CD4-positive, alpha-beta T cell treated with Interleukin-2 at 100 ng/mL for 4 hours (primary cell): ENCODE measurements at places on chromosomes 7 and 10.

DNA sequence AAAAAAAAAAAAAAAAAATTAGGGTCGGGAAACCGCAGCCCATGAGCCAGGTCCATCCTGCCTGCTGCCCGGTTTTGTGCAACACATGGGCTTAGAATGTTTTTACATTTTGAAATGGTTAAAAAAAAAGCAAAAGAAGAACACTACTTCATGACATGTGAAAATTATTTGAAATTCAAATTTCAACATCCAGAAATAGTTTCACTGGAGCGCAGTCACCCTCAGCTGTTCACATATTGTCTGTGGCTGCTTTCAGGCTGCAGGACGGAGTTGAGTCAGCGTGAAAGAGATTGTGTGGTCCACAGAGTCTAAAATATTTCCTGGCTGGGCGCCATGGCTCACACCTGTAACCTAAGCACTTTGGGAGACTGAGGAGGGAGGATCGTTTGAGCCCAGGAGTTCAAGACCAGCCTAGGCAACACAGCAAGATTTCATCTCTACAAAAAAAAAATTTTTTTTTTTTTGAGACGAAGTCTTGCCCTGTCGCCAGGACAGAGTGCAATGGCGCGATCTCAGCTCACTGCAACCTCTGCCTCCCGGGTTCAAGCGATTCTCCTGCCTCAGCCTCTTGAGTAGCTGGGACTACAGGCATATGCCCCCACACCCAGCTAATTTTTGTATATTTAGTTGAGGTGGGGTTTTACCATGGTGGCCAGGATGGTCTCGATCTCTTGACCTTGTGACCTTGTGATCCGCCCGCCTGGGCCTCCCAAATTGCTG is 63.9 kb upstream of the ECHDC3 start:
- no peak for DNase-seq

DNA sequence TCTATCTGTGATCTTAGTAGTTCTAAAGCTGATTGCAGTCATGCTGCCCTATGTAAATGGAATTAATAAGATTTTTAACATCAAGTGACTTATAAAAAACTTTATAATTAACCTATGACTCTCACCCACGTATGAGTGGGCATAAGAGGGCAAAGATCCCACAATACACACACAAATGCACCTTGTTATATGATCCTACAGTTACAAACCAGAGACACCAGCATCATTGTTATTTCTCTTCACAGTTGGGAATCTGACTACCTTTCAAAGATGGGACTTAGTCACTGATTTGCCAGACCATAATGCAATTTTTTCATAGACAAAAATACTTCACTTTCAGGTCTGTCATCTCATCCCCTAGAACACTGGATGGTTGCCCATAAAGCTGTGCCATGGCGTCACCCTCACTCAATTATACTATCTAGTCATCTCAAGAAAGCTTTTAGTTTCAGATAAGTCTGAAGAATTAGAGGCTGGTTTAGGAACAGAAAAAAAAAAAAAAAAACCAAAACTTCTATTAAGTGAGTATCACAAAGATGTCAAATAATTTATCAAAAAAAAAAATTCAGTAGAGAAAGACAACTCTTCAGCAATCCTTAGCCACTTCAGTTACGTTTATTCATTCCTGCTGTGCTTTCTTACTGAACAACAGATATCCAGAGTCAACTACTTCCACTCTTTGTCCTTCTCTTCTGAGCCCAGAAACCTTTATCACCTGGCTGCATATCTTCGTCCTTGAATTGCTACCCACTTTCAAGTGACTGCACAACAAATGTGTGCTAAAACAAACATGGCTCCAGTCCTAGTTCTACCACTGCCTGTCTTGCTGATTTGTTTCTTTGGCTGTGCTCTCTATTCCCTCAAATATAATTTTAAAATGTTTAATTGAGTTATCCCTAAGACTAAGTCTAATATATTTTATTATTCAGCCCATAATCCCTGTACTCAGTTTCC is 175.0 kb upstream of the CHRM2 start:
- DNase-seq = no peak

GRCh38 chr7:43113622-43114457 is 1.4 kb downstream of the HECW1 start:
- DNase-seq = no peak

DNA sequence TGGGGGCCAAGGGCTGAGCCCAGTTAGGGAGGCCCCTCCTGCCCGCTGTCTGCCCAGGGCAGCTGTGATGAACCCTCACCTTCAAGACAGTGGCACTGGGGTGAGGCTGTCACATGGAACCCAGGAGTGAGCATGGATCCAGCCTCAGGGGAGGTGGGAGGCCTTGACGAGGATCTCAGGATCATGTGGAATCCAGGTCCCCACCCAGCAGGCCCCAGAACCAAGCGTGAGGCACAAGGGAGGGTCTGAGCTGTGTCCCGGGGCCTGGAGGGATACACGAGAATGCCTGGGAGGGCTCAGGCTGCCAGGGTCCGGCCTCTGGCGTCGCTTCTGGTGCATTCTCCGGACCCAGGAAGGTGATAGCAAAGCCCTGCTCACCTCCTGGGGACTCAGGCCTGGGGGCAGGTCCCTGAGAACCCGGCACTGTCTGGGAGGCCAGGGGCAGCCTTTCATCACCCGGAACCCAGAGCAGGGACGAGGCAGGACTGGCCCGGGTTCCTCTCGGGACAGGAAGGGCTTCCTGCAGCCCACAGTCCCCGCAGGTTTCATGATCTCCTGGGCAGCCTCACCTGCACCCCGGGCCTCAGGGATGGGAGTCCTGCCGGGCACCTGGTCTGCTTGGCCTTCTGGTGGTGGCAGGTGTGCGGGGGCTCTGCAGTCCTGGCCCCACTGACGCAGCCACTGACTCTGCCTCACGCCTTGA is 17.5 kb downstream of the DPYSL4 start:
- no peak for DNase-seq

GRCh38 chr7:81736091-81736490 is 33.8 kb downstream of the HGF start:
- DNase-seq = no peak

GRCh38 chr7:27435461-27435860 is 192.9 kb downstream of the EVX1 start:
- no peak for DNase-seq

GRCh38 chr7:128335730-128336129 is 8.0 kb downstream of the RBM28 start:
- no peak for DNase-seq

DNA sequence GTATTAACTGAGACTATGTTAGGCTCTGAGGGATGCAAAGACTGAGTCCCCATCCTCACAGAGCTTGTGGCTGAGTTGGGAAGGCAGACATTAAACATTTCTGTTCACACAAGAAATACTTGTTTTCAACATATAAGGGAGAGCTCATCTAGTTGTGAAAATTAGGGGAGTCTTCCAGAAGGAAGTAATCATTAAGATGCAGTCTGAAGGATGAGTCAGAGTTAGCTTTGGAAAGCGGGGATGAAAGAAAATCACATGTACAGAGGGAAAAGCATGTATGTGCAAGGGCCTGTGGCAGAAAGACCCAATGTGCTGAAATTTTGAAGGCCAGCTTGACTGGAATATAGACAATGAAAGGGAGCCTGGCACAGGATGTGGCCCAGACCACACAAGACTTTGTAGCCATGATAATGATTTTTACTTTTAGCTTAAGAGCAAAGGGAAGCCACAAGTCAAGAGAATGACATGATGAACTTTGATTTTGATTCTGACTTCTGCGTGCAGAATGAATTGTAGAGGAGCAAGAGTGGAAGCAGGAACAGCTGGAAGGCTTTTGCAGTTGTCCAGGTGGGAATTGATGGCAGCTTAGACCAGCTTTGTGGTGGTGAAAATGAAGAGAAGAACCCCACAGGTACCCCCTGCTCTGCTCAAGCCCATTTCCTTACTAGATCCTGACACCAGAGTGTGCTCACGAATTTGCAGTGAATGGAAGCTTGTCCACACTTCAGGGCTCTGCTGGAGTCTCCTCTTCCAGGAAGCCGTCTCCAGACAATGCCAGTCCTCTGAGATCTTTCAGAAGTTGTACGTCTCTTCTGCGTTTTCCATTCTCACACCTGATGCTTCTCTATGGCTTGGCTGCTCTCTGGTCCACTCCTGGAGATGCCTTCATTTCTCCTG is 115.6 kb downstream of the ATXN7L1 start:
- peak; percentile 35 for DNase-seq

GRCh38 chr7:115984105-115984504 is 46.5 kb downstream of the TFEC start:
- DNase-seq = no peak

DNA sequence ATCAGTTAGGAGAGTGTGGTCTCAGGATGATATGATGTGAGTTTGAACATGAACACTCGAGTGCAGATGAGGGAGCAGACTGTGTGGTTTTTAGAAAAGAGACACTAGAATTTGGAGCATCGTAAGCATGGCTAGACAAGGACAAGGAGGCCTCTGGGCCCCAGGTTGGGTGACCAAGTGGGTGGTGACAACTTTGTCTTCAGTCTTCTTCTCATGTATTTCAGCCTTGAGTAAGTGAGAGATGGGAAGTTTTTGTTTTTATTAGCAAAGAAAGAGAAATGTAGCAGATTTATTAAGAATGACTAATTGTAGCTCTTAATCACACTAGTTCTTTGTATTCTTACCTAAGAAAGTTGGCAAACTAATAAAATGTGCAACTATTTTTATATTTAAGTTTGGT is 16.3 kb downstream of the TES start:
- DNase-seq = no peak

- no peak for DNase-seq
Measured at GRCh38 chr10:114028425-114028824, 15.2 kb upstream of the ADRB1 start.

GRCh38 chr10:71805776-71806703 is 32.7 kb upstream of the VSIR start:
- DNase-seq = no peak

DNA sequence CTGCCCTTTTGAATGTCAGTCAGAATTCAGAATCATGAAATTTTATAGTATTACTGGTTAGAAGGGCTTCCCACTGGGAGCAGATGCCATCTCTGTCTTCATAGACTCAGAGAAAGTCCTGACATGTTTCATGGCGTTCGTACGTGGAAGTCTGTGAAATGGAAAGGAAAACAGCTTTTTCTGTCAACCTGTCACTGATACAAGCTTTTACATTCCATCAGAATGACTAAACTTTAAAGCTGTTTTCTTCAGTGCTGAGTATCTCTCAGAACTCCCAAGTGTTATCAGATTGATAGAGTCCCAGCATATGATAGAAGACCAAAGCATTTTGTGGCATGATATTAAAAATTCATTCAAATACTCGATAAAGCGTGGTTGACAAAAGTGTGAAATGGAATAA is 726.7 kb upstream of the GALNT17 start:
- no peak for DNase-seq

- DNase-seq = no peak
Measured at GRCh38 chr7:138745189-138745588, 44.0 kb upstream of the SVOPL start.

DNA sequence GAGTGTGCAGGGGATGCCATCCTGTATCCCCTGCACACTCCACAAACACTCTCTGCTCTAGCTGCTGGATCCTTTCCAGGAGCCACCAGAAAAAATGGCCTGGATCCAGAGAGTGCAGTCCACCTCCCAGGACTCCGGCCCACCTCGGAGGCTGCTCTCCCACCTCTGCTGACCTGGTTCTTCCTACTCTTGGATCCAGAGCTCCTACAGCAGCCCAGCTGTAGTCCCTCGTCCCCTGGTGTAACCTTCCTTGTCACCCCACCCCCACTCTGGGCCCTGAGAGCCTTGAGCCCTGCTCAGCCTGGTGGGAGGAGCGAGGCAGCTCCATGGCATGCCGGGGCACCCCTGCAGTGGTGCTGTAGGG is 54.4 kb downstream of the GOLGA7B start:
- DNase-seq = no peak

DNA sequence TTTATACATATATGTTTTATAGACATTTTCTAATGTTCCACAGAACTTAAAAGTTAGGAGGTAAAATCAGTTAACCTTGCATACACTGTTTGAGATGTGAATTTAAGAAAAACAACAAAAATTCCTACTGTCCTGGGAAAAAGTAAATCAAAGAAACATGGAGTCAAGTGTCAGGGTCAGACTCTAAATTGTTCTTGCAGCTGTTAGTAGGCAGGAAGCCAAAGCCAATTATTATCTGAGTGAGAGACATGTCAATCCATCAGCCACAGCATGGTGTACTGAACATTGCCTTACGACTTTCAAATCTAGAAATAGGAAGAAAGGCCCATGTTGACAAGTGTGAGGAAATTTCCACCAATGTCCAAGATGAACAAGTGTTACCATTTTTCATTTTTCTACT is 461.2 kb upstream of the MBL2 start:
- no peak for DNase-seq

DNA sequence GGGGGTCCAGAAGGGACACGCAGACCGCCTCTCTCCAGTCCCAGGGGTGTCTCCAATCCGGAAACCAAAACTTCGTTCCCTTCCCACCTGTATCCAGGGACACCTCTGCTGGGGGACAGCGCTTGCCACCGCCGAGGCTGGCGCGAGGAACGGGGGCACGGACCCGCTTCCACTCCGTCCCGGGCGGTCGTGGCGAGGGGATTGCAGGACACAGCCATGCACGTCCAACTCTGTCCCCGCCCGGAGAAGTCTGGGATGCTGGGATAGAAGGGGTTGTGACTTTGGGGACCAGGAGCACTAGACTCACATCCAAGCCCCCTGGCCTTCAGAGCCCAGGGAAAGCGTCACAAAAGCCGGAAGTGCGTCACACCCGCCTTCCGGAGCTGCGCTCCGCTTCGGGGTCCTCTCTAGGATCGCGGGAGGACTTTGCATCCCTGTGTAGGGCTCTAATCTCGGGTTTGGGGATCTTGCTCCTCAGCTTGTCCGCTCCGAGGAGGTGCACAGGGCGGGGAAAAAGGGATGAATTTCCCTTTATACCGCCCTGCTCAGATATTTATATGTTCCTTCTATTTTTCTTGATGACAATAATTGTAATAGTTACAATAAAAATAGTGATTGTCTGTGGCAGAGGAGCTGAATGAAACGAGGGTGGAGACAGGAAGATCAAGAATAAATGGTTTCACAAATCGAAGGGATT is at the start of gene FAM200A:
TSS of gene FAM200A (minus strand) at position 348 of the 697 bp plus-strand sequence. CDS start 3,707 bp downstream, outside the sequence.
- DNase-seq = peak; percentile 85

- no peak for DNase-seq
Measured at GRCh38 chr10:49207936-49208487, 19.8 kb upstream of the TMEM273 start.

DNA sequence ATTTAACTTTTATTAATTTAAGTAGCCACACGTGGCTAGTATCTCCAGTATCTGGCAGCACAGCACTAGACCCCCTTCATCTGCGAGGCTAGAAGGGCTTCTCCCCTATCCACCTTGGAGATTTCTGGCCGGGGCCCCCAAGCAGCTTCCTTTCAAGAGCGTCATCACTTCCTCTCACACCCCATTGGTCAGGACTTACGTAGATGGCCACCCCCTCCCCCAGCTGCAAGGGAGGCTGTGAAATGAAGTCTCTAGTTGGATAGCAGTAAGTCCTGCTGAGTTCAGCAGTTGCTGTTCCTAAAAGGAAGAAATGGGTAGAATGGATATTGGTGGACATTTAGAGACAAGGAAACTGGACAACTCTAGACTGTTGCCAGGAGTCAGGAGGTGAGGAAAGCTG is 33.8 kb upstream of the COMTD1 start:
- DNase-seq = no peak

- no peak for DNase-seq
Measured at GRCh38 chr7:101094376-101094775, 9.1 kb downstream of the TRIM56 start.
